Cerebellar nuclear complex (tissue), 1 donor: ENCODE measurements at places on chromosomes 4 and X.
A peak's percentile ranks its signal among the peaks of the same experiment; 100 is the strongest.

GRCh38 chr4:89700766-89701423 is 136.1 kb downstream of the SNCA start:
- no peak for DNase-seq

GRCh38 chr4:2799224-2799911 is 6.5 kb downstream of the SH3BP2 start:
- DNase-seq, result no peak

GRCh38 chr4:121200795-121201472 is 36.8 kb upstream of the TNIP3 start:
- DNase-seq, result no peak

DNA sequence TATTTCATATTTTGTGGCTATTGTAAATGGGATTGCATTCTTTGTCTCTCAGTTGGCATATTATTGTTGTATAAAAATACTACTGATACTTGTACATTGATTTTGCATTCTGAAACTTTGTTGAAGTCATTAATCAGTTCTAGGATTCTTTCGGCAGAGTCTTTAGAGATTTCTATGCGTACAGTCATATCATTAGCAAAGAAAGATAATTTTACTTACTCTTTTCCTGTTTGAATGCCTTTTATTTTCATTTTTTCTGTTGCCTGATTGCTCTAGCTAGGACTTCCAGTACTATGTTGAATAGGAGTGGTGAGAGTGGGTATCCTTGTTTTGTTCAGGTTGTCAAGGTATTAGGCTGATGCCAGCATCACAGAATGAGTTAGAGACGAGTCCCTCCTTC is 722.0 kb upstream of the PCDH10 start:
- no peak for DNase-seq

GRCh38 chr4:27187786-27188185 is 327.1 kb downstream of the STIM2 start:
- DNase-seq, result no peak

- DNase-seq, result no peak
Measured at GRCh38 chr4:98573791-98574190, 84.6 kb downstream of the TSPAN5 start.

- DNase-seq, result no peak
Measured at GRCh38 chr4:108237693-108238092, 69.0 kb upstream of the LEF1 start.

DNA sequence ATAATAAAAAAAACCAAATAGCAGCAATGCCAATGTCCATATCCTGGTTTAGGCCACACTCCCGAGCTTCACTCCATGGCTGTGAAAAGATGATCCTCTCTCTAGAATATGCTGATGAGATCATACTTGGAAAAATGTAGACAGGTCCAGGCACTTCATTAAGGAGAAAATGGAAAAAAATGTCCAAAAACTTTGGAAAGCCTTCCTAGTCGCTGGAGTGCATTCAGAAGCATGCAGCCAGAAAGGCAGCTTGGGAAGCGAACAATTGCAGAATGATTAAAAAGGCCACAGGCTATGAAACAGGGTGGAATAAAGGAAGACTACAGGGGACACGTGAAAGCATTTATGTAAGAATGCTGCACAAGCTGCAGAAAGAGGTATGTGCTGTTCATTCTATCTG is 165.6 kb upstream of the HCCS start:
- no peak for DNase-seq

GRCh38 chrX:117376460-117376859 is 740.1 kb downstream of the KLHL13 start:
- DNase-seq, result no peak

DNA sequence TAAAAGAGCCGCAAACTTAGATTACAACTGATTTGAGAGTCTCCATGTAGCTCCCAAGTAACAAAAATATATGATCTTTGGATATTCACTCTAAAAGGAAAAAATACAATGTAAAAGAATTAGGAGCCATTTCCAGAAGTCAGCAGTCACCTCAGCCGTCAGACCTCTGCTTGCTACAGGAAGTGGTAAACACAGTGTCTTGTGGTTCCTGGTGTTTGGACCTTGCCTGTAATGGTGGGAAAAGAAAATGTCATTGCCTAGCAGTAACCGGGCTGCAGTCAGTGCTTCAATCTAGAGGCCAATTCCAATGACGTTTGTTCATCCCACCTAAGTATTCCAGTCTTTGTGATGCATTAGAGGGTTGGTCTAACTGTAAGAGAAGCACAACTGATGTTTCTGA is 28.9 kb upstream of the SMIM31 start:
- DNase-seq, result no peak

DNA sequence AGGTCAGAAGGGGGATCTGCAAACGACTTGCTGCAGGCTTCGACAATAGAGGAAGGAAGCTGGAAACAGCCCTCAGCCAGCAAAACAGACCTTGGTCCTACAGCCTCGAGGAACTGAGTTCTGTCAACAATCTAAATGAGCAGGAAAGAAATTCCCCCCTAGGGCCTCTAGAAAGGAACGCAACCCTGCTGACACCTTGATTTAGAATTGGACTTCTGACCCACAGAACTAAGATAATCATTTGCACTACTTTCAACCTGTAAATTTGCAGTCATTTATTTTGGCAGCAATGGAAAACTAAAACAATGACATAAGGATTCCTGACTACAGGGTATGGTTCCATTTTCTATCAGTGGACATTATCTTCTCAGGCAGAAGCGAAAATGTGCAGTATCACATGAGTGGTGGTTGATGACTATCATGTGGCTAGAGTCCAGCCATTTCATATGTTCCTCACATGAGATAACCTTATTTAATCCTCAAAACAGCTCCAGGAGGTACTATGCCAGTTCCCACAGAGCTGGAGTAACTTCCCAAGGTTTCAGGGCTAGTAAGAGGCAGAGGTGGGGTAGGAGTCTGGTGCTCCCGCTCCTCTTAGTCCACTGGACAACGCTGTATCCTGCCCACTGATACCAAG is 61.6 kb downstream of the SAT1 start:
- DNase-seq, result no peak

- no peak for DNase-seq
Measured at GRCh38 chrX:13898603-13899002, 81.7 kb upstream of the GPM6B start.

GRCh38 chrX:150365051-150365989 is 2.2 kb downstream of the MAMLD1 start:
- DNase-seq, result no peak

DNA sequence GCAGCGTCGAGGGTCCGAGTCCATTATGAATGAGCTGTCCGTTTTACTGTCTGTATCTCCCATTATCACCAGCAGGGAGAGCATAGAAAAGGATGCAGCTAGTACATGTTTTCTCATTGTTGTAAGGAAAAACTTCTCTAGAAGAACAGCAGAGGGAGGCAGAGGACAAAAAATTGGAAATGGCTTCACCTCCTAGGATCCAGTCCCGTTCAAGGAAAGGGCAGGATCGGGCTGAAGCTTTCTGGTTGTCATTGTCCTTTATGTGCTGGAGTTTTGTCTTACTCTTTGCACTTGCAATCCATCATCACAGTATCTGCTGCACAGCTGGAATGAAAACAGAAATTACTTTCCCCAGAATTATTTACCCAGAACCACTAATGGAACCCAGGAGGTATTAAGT is 14.7 kb downstream of the NDP start:
- DNase-seq, result peak; percentile 58

DNA sequence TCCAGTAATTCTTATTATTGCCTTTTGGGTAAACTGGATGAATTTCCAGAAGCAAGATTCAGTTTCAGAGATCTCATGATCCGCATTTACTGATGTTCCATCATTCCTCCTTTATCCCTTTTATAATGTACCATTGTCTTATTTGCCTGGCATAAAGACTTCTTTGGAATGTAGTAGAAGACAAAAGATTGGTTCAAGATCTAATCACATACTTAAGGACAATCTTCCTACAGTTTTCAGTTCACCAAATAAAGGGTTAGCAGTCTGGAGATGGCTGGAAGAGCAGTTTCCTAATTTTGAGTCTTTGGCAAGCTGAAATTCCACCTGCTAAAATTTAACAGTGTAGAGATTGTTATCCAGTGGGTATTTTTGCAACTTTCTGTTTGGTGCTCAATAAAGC is 30.9 kb upstream of the HAND2 start:
- DNase-seq, result no peak

- no peak for DNase-seq
Measured at GRCh38 chr4:119170195-119170594, 34.6 kb downstream of the MYOZ2 start.

- no peak for DNase-seq
Measured at GRCh38 chrX:49242545-49243066, 7.3 kb downstream of the CCDC22 start.

DNA sequence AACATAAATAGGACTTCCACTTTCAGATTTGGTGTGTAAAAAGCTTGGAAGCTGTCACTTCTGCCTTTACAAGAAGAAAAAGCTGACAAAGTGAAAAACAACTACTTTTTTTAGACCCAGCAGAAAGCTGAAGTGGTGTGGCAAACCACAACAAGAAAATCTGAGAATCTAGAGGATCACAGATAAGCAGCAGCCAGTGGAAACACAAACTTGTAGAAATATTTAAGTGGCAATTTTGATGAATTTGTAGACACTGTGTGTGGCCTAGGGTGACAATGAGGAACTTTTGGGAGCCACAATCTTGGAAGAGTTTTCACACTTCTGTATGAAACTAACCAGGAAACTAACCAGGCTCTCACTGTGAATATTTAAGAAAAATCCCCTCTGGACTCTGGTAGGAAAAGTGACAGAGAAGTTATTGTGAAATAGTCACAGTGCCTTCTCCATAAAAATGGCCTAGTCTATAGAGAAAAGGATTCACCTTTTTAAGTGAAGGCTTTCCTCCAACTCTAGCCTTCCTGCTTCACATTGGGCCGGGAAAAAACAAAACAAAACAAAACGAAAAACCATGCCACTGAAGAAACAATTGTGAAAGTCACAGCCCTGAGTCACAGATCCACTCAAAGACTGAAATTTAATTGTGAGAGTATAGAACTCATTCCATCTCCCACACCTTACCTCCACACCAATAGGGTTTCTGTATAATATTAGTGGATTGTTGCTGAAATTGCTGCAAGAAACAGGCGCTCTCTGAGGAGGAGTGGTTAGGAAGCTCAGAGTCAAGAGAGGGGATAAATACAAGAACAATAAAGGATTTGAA is 26.7 kb upstream of the GUCY1A1 start:
- DNase-seq, result no peak

GRCh38 chrX:123201720-123202119 is 17.6 kb downstream of the GRIA3 start:
- no peak for DNase-seq

GRCh38 chrX:72107841-72108595 is 23.7 kb downstream of the RTL5 start:
- no peak for DNase-seq

- no peak for DNase-seq
Measured at GRCh38 chrX:123665197-123665596, 67.7 kb downstream of the THOC2 start.

DNA sequence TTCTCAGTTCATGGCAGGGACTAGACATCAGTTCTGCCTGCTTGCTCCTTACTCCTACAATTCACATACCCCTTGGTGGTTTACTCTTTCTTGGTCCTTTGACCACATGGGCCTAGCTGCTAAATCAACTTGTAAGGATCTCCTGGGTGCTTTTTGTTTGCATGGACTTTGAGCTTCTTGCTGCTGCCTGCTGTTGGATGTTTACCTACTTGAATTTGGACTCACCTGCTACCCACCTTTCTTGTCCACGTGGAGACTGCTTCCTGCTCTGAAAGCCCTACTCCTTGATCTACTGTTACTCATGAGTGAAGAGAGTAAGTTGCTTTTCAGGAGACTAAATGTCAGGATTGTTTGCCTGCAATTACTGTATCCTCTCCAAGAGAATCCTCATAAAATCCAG is 15.2 kb upstream of the ARHGAP24 start:
- DNase-seq, result no peak
